ENCODE measurements at places on chromosomes 12 and 14.

DNA sequence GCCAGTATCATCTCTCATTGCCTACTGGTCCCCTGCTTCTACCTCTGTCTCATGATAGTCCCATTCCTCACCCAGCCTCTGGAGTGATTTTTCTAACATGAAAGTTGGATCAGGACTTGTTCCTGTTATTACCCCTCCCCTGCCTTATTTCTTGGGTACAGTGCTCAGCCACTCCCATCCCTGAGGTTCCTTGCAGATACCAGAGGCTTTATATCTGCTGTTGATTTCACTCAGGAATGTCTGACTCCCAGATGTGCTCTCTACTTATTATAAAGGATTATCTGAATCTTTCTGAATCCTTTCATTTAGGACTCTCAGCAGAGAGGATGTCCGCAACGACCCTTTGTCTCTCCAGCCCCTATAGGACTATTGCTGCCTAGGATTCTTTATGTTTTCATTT lies 111.2 kb downstream of the LRRK2 start:
- no peak for DNase-seq

DNA sequence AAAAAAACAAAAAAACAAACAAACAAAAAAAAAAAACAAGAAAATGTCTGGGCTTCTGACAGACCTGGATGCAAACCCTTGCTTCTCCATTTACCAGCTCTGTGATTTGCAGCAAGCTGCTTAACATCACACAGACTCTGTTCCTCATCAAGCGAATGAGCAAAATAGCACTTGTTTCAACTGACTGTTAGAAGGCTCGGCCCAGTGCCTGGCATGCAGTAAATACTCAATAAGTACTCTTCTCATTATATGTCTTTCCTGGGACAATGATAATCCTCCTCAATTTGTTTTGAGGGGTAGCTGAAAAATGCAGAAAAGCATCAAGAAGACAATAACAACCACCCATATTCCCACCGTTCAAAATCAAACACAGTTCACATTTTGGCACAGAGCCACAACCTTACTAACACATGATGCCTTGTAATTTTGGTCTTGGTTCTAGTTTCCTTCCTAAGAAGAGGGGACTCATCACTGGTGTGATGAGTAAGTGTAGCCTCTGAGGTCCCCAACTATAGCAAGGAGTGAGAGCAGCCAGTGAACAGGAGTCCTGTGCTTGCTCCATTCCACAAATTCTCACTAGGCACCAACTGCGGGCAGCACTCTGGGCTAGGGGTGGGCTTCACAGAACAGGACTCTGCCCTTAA lies 60.4 kb downstream of the TTC7B start:
- no peak for DNase-seq

- DNase-seq: no peak
These were observed 184.4 kb upstream of the BCL2L14 start for GRCh38 chr12:11886339-11886738.

- DNase-seq: no peak
These were observed 34.7 kb downstream of the KCNA5 start for GRCh38 chr12:5078423-5078822.

GRCh38 chr12:42475106-42475505 lies 114.4 kb downstream of the PRICKLE1 start:
- DNase-seq: no peak

- peak; percentile 80 for DNase-seq
These were observed 64.5 kb downstream of the DIP2B start for GRCh38 chr12:50569321-50569720.

- no peak for DNase-seq
These were observed 179.3 kb upstream of the GZMB start for GRCh38 chr14:24813089-24813815.

DNA sequence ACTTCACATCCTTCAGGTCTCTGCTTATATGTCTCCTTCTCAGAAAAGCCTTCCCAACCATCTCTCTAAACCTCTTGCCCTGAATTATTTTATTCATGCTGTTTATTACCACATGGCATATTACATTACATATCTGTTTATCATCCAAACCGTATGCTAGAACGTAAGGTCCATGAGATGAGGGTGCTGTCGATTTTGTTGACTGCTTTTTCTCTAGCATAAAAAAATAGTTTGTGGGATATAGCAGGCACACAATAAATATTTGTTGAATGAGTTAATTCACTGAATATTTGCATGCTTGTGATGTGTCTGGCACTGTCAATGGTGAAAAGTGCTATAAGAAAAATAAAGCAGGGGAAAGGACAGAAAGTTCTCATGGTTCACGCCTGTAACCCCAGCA lies 22.9 kb downstream of the SAMD4A start:
- no peak for DNase-seq

DNA sequence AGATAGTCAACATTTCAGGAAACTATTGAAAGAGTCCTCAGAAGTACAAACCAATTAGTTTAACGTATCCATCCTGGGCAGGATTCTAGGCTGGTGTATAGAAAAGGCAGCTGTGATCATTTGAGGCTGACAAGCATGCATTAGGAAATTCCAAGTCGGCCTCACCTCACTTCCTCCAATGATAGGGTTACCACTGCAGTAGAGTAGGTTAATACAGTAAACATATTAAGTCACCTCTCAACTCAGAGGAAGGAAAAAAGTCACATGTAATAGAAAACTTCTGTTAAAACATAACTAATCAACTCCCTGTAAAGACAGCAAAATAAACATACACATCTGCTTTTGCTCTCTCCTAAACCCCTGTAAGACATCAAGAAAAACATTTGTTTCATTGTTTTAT lies 33.5 kb downstream of the MED13L start:
- DNase-seq: no peak

DNA sequence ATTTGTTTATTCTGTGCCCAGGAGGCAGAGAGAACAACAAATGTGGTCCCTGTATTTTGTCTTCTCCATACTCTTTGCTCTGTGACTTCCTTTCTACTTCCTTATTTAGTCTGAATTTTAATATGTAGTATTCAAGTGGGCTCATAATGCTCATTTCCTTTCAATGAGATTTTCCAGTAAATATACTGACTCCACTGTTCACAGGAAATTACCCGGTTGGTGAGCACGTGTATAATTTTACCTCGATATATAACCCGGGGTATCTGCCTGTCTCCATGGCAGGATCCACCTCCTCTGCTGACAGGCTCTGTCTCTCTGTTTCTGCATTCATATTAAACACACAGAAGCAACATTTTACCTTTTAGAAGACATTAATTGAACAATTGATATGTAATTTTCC lies 166.0 kb downstream of the SLC38A4 start:
- DNase-seq: no peak

- no peak for DNase-seq
These were observed 105.9 kb downstream of the ETV6 start for GRCh38 chr12:11755302-11755930.

GRCh38 chr12:5733916-5734315 lies 211.1 kb downstream of the ANO2 start:
- DNase-seq: no peak

DNA sequence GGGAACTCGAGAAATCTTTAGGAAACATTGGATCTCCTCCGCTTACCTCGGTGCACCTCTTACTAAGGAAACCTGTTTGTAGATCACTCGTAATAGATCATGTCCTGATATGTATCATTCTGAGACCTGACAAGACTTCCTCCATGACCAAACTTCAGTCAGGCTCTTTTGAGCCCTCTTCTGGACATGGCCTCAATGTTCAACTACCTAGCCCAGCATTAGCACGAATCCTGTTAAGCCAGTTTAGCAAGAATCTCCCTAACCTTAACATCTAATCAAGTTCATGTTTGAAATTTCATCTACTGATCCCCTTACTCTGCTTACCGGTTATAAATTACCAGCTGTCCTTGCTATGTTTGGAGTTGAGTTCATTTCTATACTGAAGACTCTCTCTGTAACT lies 713.9 kb upstream of the USP15 start:
- no peak for DNase-seq

Measured in osteoblast (primary cell).